ENCODE measurements at places on chromosomes 6 and 20.

GRCh38 chr6:36285187-36285671, 15.4 kb downstream of the PNPLA1 start:
- DNase-seq: peak; percentile 92

- peak; percentile 33 for DNase-seq
Measured at GRCh38 chr6:72624557-72625160, 2.8 kb downstream of the KCNQ5 start.

- no peak for DNase-seq
Measured at GRCh38 chr20:57006411-57007170, 259.9 kb downstream of the BMP7 start.

- peak; percentile 26 for DNase-seq
Measured at GRCh38 chr6:38806271-38806670, 91.2 kb downstream of the DNAH8 start.

GRCh38 chr6:113645576-113645970, 211.6 kb upstream of the MARCKS start:
- DNase-seq: no peak

GRCh38 chr6:113876695-113877094, 19.6 kb downstream of the MARCKS start:
- DNase-seq: no peak

- DNase-seq: peak; percentile 16
Measured at GRCh38 chr6:51618563-51618962, 468.9 kb downstream of the PKHD1 start.

- no peak for DNase-seq
Measured at GRCh38 chr6:158686791-158687381, 37.0 kb downstream of the SYTL3 start.

DNA sequence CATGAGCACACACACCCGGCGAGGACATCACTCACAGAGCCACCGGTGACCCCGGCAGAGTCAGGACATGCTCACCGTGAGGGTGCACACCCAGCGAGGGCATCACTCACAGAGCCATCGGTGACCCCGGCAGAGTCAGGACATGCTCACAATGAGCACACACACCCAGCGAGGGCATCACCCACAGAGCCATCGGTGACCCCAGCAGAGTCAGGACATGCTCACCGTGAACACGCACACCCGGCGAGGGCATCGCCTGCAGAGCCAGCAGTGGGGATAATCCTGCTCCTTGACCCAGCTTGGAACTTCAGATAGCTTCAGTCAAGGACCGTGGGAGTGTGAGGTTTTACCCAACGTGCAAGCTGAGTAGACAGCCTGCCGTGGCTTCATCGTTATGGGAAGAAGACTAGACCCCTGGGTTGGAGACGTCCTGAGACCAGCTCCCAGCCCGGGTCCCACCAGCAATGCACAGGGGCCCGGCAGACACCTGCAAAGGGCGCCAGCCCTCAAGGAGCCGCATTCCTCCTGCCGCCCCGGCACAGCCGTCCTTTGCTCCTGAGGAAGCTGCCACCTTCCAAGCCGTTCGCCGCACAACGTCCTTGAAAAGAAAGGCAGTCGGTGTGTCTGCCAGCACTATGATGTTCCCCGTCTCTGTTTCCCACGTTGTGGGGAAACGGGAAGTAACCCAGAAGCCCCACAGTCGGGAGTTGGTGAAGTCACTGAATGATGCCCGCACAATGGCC, 192.3 kb downstream of the DLL1 start:
- DNase-seq: peak; percentile 8

GRCh38 chr20:33689973-33690372, 3.8 kb upstream of the E2F1 start:
- DNase-seq: no peak

DNA sequence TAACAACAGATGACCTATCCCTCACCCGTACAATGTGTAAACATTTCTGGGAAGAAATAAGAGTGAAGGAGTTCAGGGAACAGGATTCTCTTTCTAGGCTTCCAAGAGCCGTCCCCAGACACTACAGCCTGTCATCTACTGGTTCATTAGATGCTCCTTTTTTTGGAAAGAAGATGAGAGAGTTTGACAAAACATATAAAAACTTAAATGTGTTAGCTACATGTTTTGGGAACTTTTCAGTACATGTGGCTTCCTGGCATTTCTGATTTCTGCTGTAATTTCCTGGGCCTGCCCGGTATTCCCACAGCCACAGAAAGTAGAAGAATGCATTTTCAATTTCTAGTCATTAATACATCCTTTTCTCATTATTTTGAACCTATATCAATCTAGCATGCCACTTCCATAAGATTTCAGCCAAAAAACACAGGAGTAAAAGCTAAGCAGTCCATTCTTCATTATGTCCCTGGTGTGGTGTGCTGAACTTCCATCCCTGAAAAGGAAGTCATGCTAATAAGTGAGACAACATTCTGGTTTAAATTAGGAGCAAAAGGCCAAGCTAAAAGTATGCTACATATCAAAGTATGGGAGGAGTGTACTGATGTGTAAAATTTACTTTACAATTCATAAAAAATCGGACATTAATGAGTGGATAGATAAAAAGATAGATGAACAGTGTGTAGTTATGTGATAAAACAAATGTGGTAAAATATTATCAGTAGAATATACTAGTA, 198.2 kb downstream of the WDR27 start:
- DNase-seq: no peak

Data from iPS-NIHi11 (cell line).